ENCODE measurements at places on chromosomes 7 and 10.

GRCh38 chr10:91974960-91975359 is 51.4 kb downstream of the BTAF1 start:
- DNase-seq, result peak; percentile 74

- DNase-seq, result no peak
Observed at GRCh38 chr7:36814311-36814710, 90.0 kb upstream of the AOAH start.

DNA sequence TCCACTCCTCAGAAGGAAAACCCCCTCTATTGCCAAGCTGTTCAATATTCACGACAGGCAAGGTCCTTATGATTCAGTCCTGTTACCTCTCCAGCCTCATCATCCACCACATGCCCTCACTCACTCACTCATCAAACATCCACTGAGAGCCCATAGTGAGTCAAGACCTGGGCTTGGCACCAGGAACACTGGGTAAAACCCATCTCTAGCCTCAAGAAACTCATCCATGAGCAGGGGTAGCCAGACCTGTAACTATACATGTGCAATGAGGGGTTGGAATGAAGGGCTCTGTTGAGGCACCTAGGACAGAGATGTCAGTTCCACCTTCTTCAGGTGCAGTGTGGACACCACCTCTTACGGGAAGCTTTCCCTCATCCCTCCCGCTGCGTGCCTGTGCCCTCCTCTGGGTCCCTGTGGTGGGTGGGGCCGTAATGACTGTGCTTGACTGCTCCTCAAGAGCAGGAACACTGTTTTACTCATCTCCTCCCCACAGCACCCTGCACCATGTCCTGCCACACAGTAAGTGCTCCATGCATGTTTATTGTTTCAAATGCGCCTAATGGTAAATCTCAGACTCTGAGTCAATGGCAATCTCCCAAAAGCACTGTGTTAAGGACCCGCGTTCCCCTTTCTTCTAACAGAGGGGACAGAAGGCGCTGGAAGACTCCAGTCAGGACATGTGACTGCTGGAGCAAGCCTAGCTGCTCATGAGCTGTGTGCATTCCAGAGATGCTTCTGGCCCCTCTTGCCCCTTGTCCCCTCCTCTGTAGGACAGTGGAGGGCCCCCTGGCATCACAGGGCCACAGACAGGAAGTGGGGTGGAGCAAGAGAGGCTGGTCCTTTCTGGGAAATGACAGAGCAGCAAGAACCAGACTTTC is 95.4 kb downstream of the HIPK2 start:
- DNase-seq, result peak; percentile 61

- no peak for DNase-seq
Observed at GRCh38 chr10:74556072-74556705, 270.2 kb upstream of the KAT6B start.

DNA sequence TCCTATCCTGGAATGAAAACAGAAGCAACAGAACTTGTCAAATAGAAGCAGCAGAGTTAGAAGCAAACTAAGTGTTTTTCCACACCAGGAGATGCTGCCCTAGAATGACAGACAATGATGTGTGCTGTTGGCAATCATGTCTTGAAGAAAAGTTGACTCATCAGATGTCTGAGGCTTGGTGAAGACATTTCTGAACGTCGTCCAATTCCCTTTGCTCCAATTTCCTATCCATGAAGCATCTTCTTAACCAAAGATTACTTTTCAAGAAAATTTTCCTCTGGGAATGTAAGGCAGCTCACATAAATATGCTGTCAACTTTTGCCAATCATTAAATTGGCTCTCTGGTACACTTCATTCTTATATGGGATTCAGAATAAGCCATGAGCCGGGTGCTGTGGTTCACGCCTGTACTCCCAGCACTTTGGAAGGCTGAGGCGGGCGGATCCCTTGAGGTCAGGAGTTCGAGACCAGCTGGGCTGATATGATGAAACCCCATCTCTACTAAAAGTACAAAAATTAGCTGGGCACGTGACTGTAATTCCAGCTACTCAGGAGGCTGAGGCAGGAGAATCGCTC is 34.6 kb downstream of the MALSU1 start:
- peak; percentile 93 for DNase-seq

DNA sequence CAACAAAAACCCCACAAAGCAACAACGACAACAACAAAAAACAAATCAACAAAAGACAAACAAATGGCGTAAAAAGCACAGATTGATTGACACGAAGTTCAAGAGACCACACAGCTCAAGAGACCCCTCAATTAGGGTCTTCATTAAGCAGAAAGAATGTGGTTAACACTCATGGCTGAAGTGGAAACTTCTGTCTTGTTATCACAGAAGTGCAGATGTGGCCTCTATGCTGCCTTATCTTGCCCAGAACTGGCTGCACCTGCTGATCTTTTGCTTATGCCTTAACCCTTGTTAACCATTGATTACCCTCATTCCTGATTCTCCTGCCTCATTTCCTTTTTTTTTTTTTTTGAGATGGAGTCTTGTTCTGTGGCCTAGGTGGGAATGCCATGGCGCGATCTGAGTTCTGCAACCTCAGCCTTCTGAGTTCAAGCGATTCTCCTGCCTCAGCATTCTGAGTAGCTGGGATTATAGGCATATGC is 3.5 kb upstream of the DAGLB start:
- no peak for DNase-seq

DNA sequence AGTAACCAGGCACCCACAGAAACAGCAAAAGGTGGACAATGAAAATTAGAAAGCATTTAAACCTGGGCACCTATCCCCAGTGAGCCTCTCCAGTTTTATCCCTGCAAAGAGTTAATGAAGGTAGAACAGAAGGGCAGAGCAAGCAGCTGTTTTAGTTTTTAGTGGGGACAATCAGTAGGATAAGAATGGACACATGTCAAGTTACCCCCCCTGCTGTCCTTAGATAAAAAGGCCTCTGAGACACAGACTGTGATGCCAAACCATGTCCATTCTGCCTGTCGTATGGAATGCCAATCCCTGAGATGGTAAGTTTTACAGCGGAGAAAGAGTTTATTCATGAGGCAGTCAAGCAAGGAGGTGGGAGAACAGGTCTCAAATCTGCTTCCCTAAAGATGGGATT is 162.6 kb upstream of the AGR3 start:
- DNase-seq, result no peak

- no peak for DNase-seq
Observed at GRCh38 chr10:133422807-133423771, 1.3 kb downstream of the SPRN start.

DNA sequence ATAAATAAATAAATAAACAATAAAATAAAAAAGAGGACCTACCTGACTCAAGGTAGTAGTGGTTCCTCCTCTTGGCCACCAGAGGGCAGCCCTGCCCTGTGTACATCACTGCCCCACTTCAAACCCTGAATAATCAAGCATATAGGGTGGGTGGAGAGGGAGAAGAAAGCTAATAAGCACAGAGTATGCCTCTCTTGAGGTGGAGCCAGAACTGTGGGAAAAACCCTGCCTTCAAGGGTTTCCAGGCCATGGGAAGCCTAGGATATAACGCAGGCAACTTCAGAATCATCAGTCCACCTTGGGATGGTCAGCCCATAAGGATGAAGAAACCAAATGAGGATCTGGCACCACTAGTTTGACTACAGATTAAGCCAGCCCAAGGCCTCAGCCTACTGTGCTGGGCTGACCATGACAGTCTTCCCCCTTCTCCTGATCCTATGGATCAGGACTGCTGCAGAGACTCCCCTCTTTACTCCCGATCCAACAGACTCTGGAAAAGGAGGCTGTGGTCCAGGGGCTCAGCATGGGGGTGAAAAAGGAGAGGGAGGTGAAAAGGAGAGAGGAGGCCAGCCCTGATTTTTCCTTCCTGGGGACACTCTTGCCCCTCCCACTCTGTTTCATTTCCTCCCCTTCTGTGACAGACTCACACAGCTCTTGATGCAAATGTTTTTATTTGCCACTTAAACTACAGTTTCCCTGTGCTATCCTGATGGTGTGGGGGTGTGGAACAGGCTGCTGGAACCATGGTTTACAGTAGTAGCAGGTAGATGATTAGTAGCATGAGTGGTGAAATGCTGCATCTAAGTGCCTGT is 10.1 kb downstream of the AVPI1 start:
- DNase-seq, result peak; percentile 63

GRCh38 chr10:92153-92552 is 43.1 kb upstream of the TUBB8 start:
- no peak for DNase-seq

DNA sequence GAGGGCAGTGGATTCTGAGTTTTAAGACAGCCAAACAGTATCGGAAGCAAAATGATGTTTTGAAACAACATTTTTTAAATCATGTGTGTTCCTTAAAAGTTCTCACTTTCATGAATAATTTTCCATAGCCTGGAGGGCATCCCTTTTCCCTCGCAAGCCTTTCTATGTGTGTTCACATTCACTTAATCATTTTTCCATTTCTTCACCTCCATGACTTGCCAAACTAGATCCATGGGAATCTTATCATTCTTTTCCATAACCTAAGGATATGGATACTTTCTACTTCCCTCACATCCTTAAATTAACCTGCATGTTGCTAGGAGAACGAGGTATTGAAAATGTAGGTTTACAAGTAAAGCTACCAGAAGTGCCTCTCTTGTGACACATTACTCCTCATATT is 94.2 kb upstream of the NPVF start:
- DNase-seq, result no peak

DNA sequence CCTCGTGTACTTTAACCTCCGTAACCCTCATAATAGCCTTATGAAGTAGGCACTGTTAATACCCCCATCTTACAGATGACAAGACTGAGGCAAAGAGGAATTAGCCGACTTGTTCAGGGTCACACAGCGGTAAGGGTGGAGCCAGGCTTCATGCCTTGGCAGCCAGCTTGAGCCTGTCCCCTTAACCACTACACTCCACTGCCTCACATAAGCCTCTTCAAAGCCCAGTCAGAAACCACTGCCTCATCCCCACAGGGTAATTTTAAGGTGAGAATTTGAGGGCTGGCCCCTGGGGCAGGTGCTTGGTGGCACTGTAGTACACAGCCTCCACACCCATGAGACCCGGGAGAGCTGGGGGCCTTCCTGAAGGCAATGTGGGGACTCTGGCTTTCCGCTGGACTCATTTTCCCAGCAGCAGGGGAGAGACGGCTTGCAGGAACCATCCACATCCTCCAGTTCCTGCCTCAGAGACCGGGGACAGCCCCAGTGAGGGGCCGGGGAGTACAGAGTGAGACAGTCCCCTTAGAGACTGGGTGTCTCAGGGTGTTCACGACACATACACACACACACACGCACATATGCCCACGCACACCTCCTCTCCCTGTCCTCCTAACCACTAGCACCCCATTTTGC is 7.6 kb upstream of the C10orf105 start:
- DNase-seq, result no peak

- DNase-seq, result peak; percentile 93
Observed at GRCh38 chr10:125822878-125823662, at the start of the genes BCCIP and UROS. Gene BCCIP, plus strand, starts transcription at chr10:125823546. Its CDS starts 12 bp downstream, at chr10:125823558. Gene UROS, minus strand, starts transcription at chr10:125823258. Its CDS starts 6,759 bp downstream, at chr10:125816499.

- no peak for DNase-seq
Observed at GRCh38 chr7:22356701-22357310, at the start of gene RAPGEF5. Gene RAPGEF5, minus strand, starts transcription at chr7:22357154. Its CDS starts 94 bp downstream, at chr7:22357060.

DNA sequence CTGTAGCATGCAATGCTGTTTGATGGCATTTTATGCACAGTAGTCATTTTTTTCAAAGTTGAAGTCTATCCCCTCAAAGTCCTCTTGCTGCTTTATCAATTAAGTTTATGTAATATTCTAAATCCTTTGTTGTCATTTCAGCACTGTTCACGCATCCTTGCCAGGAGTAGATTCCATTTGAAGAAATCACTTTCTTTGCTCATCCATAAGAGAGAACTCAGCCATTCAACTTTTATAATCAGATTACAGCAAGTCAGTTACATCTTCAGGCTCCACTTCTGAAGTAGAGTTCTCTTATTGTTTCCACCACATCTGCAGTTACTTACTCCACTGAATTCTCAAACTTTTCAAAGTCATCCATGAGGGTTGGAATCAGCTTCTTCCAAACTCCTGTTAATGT is 32.3 kb downstream of the SDHAF3 start:
- peak; percentile 8 for DNase-seq

GRCh38 chr10:79310911-79311573 is 36.2 kb upstream of the PPIF start:
- DNase-seq, result no peak

- DNase-seq, result no peak
Observed at GRCh38 chr10:121307411-121307980, 290.7 kb downstream of the FGFR2 start.

GRCh38 chr7:142602756-142603155 is 146.5 kb upstream of the PRSS1 start:
- DNase-seq, result peak; percentile 31

DNA sequence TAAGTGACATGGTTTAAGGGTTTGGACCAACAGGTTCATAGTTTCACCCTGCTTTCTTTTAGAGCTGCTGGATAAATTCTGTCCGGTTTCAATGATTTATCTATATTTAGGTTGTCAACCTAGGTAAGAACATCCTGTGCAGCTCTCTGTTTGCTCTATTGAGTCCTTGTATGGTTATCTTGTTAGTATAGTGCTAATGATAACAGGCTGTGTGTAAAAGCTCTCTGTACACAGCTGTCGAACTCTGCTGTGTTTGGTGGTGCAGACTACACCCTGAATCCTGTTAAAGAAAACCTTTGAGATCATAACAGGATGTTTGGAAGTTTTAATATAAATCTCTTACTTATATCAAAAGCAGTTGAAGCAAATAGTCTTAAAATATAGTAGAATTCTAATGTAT is 219.2 kb downstream of the SDK1 start:
- peak; percentile 6 for DNase-seq

- no peak for DNase-seq
Observed at GRCh38 chr7:47516386-47516785, 65.5 kb downstream of the TNS3 start.

GRCh38 chr10:6202098-6202683 is 541 bp upstream of the PFKFB3 start:
- DNase-seq, result no peak

- DNase-seq, result no peak
Observed at GRCh38 chr10:30233186-30233959, 115.7 kb downstream of the MTPAP start.

- DNase-seq, result no peak
Observed at GRCh38 chr10:101322266-101323108, 31.5 kb upstream of the BTRC start.

DNA sequence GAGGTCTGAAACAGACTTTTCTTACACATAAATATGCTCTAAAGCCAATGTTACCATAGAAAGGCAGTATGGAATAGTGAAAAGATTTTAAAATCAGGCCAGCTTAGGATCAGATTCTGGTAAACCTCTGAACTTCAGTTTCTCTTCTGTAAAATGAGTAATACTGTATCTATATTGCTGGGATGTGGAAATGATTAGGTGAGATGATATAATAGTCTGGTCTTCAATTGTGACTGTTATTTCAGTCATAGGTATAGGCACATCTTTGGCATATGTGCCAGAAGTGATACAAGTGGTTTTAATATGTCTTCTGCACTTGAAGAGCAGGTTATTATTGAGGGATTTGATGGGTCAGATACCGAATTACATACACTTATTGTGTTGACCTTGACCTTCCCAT is 7.2 kb downstream of the ZNF277 start:
- DNase-seq, result no peak
